ENCODE measurements at places on chromosomes 7 and 10. TPM values are rescaled to one million over a fixed set of nuclear protein-coding genes. Genes with fewer than 3 reads are reported as not detected.

GRCh38 chr7:2475678-2476015 is 551 bp downstream of the GRIFIN start:
- no peak for DNase-seq

DNA sequence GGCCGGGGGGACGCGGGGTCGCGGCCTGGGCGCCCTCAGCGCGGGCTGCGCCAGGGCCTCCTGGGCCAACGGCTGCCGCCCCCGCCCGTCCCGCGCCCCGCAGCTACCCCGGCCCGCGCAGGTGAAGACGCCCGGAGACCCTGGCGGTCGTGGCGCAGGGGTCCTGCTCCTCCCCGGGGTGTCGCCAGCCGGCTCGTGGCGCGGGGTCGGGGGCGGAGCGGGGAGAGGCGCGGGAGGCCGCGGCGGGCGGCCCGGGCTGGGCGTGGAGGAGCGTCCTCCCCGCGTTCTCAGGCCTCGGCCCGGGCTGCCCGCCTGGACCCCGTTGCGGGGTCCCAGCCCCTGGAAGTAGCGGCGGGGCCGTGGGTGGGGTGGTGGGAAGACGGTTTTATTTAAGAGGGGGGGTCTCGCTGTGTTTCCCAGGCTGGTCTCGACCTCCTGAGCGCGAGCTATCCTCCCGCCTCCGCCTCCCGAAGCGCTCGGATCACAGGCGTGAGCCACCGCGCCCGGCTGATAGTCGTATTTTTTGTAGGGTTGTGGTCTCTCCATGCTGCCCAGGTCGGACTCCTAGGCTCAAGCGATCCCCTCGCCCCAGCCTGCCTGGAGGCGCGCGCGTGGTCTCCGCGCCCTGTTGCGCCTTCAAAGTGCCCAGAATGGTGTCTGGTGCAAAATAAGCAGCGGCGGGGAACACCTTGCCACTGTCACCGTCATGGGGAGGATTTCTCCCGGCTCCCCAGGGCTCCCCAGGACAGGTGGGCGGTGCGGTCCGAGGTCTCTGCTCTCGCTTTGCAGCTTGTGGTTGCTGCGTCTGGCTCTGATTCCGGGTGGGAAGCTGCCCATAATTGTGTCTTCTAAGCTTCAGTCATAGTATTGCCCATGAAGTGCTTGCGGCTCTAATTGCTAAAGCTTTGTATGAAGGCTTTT is 15.3 kb upstream of the SUN1 start:
- DNase-seq, result peak; percentile 73

- DNase-seq, result no peak
Measured at GRCh38 chr7:71612911-71613310, 481.0 kb downstream of the GALNT17 start.

- DNase-seq, result peak; percentile 70
Measured at GRCh38 chr10:97849687-97850402, at the start of gene GOLGA7B. Gene GOLGA7B (plus strand): TSS chr10:97849843. CDS start chr10:97850304, 461 bp downstream.

- DNase-seq, result no peak
Measured at GRCh38 chr10:131206111-131206995, 105.2 kb downstream of the TCERG1L start.

- peak; percentile 63 for DNase-seq
Measured at GRCh38 chr10:70493660-70494234, 15.2 kb downstream of the PALD1 start.

DNA sequence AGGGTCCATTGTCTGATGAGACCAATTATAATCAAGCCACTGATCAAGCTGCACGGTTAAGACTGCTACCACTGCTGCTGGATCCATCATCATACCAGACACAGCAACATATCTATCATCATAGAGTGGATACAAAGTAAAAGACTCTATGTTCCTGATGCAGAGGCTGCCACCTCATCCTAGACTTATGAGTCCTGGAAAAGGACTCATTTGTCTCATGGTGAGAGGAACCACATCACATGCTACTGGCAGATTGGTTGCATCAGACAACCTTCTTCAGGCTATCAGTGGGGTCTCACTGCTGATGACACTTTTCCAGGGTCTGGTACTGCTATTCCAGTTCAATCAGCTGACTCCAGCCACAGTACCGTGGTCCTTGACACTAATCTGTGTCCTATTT is 79.0 kb downstream of the ABI1 start:
- DNase-seq, result peak; percentile 16

GRCh38 chr10:84158061-84158460 is 15.5 kb upstream of the GPR15LG start:
- DNase-seq, result no peak

- no peak for DNase-seq
Measured at GRCh38 chr10:63671317-63671937, 150.2 kb downstream of the REEP3 start.

- no peak for DNase-seq
Measured at GRCh38 chr10:3542185-3542611, 242.8 kb downstream of the KLF6 start.

DNA sequence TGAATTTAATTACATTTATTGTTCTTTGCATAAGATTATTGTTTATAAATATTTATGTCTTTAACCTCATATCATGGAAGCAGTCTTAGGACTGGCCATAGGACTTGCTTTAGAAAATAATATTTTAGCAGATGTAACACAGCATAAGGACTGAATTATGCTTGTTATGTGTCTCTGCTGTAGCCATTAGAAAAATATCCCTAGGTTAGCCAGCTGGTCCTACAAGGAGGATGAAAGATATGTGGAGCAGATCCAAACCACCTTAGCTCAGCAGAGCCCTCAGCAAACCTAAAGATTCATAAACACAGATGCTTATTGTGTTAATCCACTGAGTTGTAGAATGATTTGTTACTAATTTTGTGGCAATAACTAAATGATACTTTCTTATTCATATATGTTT is 166.0 kb upstream of the COL1A2 start:
- DNase-seq, result no peak

- DNase-seq, result no peak
Measured at GRCh38 chr10:130025326-130025725, 61.3 kb upstream of the EBF3 start.

DNA sequence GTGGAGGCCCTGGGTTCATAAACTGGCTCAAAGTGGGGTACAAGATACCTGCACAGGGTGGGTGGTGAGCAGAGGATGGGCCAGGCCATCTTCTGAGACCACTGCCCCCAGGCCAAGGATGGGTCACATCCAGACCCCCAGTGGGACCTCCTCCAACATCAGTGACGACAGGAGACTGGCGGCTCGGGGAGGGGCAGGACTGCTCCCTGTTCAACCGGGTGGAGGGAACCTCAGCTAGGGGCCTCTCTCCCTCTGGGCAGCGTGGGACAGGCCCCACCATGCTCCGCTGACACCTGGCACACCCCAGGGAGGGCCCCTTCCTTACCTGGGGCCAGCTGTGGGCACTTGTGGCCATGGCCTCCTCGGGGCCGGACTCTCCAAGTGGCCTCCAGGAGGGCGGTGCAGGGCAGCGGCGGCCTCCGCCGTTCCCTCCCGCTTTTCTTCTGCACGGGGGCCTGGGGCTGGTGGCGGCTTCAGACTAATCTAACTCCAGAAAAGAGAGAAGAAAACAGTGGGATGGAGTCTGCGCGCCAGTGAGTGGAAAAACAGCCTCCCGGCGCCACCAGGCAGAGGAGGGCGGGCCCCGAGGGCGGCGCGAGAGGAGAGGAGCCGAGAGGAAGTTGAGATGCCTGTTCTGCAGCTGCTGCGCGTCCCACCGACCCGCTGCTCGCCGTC is at the start of gene CALHM2:
Gene CALHM2 (minus strand): TSS at position 540 of the 675 bp plus-strand sequence. CDS start 2,429 bp downstream, outside the sequence.
- peak; percentile 73 for DNase-seq

DNA sequence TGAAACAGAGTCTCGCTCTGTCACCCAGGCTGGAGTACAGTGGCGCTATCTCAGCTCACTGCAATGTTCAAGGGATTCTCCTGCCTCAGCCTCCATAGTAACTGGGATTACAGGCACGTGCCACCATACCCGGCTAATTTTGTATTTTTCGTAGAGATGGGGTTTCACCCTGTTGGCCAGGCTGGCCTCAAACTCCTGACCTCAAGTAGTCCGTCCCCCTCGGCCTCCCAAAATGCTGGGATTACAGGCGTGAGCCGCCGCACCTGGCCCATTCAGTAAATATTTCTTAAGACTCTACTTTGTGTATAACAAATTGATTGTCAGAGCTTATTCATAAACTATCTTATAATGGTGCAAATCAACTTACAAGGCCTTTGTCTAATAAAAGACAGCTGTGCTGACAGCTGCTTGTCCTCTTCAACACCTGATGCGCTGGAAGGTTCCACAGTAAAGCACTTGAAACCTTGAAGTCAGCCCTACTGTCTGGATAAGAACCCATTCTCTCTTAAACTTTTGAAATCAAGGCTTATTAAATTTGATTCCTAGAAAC is 14.7 kb downstream of the ECHDC3 start:
- DNase-seq, result no peak

DNA sequence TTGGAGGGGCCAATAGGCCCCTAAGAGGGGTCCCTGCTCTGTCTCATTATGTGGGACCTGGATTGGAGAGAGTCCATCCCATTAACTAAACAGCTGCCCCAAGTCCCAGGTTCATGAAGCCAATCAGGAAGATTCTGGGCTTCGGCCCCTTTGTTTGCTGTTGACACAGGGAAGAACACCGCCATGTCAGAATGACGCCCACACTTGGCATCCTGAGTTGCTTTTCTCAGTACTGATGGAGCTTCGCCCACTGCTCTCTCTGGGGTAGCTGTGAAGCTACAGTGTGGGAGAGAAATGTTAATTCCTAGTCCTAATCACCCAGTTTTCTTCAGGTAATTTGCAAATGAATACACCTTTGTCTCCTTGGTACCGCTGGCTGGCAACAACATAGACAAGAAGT is 264.7 kb downstream of the GLRX3 start:
- DNase-seq, result no peak

DNA sequence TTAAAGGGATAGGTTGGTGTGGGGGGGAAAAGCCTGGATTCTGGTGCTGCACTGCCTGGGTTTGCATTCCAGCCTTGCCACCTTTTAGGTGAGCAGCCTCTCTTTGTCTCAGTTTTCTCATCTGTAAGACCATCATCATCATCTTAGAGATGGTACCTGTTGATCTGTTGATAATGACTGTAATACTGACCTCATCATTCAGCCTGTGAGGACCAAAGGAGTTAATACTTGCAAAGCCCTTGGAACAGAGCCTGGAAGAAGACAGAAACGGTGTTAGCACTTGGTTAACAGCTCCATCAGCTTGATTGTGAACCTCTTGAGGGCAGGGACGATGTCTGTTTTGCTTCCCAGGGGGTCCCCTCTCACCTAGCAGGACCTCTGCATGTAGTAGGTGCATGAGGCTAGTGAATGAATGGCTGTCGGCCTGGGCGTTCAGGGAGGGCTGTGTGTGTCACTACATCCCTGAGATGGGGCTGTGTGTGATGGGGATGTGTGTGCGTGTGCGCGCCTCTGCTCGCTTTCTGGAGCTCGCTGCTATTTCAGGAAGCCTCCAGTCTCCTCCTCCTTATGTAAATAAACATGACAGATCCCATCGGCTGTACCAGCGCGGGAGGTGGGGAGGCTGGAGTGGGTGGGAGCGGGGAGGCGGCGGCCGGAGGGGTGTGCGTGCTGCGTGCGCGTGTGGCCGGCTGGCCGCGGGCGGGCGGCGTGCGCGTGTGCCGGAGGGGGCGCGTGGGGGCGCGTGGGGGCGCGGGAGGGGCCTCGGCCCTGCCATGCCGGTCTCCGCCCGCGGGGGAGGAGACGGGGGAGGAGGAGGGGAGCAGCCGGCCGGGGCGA is 61.2 kb downstream of the NEURL1 start:
- DNase-seq, result peak; percentile 43

DNA sequence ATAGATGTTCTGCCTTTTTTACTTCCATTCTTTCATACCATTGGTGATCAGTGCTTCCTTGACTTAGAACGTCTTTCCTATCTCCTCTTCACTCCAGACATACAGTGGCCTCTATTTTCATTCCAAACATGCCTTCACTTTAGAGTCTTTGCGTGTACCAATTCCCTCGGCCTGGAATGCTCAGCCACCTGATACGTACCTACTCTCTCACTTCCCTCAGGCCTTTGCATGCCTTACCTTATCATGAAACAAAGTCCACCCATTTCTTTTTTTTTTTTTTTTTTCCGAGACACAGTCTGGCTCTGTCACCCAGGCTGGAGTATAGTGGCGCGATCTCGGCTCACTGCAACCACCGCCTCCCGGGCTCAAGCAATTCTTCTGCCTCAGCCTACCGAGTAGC is 2.2 kb upstream of the CCNJ start:
- DNase-seq, result no peak

- DNase-seq, result no peak
Measured at GRCh38 chr7:69864274-69864673, 266.0 kb downstream of the AUTS2 start.

GRCh38 chr10:100204370-100204769 is 18.5 kb upstream of the ERLIN1 start:
- DNase-seq, result no peak

- no peak for DNase-seq
Measured at GRCh38 chr7:32803406-32804141, 88.0 kb downstream of the KBTBD2 start.

Gene CHRM2
- not detected for total RNA-seq

Gene RNF32
- total RNA-seq, result 0.43 TPM

Gene PDGFA
- 16.7 TPM for total RNA-seq

Gene ENTPD7
- 1.9 TPM for total RNA-seq

Gene TRIM50
- not detected for total RNA-seq

Gene FAM25C
- not detected for total RNA-seq

Gene GJD4
- not detected for total RNA-seq

Gene PIP4K2A
- total RNA-seq, result 115 TPM

Gene HEPACAM2
- not detected for total RNA-seq

Gene ABLIM1
- 148 TPM for total RNA-seq

Gene CFAP43
- total RNA-seq, result not detected

Gene INHBA
- not detected for total RNA-seq

Gene GALNT17
- total RNA-seq, result not detected

Gene AP4M1
- total RNA-seq, result 9.8 TPM

All from activated CD8-positive, alpha-beta T cell treated with anti-CD3 and anti-CD28 coated beads for 36 hours (primary cell).